ENCODE measurements at places on chromosomes 5 and 9. TPM values are rescaled to one million over a fixed set of nuclear protein-coding genes. Genes with fewer than 3 reads are reported as not detected.
A peak's percentile ranks its signal among the peaks of the same experiment; 100 is the strongest.

- DNase-seq: no peak
Measured at GRCh38 chr5:130231786-130232185, 327.5 kb downstream of the CHSY3 start.

- DNase-seq: no peak
Measured at GRCh38 chr9:38689678-38690077, 30.3 kb downstream of the FAM240B start.

- no peak for DNase-seq
Measured at GRCh38 chr5:89024045-89024444, 141.1 kb upstream of the MEF2C start.

DNA sequence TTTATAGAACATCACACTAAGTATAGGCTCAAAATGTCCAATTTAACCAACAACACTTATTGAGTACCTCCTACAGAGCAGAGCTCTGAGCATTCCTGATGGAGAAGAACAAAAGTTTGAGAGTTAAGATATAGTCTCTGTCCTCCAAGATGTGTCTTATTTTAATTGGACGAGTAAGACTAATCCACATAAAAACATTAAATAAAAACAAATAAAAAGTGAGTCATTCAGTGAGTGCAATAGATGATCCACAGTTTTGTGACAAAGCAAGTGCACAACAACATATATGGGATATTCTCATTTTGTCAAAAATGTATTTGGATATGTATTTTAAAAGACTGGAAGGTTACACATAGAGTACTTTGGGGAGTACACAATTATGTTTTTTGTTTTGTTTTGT lies 277.4 kb downstream of the FBXL17 start:
- no peak for DNase-seq

DNA sequence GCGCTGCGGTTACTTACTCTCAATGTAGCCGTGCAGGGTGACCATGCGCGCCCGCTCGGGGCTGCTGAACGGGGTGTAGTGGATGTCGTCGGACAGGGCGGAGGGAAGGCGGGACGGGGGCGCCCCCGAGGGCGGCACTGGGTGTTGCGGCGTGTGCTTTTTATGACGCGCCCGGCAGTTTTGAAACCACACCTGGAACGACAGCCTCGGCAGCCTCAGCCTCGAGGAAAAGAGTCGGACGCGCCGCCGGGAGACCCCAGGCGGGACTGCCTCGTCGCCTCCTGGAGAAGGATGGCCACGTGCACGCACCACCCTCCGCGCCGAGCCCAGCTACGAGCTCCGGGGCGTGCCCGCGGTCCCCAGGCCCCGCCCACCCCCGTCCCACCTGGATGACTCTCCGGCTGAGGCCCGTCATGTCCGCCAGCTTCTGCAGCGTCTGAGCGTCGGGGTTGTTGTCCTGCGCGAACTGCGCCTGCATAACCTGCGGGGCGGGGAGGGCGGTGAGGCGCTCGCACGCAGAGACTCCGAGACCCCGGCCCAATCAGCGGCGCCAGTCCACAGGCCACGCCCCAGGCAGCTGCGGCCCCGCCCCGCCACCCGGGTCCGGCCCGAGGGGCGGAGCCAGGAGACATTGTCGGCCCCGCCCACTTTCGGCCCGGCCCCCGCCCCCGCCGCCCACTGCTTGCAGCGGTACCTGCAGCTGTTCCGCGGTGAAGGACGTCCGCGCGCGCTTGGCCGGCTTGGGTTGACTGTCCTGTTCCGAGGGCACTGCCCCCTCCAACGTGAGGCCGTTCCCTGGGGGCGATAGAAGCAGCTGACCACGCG lies 15.0 kb downstream of the LHX6 start:
- DNase-seq: peak; percentile 58

- no peak for DNase-seq
Measured at GRCh38 chr9:112059966-112060320, 115.2 kb downstream of the SUSD1 start.

- peak; percentile 47 for DNase-seq
Measured at GRCh38 chr5:146947181-146947941, 68.8 kb upstream of the PPP2R2B start.

DNA sequence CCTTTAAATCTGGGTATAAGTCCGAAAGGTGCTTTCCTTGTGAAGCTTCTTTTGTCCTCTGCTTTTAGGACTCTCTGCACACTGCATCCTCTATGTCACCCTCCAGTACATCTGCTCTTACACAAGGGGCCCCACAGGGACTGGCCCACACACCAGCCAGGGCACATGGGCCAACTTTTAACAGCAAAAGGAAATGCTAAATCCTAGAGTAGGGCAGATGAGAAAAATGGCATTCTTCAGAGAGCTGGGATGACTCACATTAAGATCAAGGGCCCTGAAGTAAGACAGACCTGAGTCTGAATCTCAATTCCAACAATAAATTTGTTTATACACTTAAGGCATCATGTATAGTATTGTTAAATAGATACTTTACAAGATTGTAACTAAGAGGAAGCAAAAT lies 40.3 kb upstream of the CDKN2B start:
- no peak for DNase-seq

- DNase-seq: no peak
Measured at GRCh38 chr5:58056546-58056945, 403.3 kb downstream of the PLK2 start.

DNA sequence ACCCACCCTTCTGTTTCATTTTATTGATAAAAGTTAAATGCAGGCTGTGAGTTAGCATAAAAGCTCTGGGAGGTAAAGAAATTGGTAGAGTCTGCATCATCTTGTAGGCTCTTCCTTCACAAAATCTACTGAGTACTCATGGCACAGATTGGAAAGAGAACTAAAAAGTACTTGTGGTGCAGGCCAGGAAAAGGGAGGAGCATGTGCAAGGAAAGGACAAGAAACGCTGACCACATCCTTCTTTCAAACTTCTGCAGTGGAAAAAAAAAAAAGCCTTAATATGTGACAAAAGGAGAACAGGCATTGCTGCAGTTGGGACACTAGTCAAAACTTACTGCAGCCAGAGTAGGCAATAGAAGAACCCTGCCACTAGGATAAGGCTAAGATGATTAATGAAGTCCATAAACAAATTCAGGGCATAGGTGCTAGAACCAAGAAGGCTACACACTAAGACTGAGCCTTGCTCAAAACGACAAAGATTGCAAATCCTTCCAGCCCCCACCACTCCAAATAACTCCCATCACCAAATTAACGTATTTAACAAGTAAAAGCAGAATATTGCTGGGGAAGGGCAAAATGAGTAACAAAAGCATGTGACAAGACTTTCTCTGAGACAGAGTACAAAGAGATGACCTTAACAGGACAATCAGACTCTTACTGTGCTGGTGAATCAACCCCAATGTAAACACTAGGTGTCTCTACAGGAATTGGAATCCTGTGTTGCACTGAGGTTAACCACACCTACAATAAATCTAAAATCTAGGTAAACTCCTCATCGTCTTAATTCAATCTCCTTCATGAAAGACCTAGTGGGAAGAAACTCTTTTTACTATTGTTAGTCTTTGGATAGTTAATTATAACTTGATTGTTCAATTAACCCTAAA lies 1024.8 kb downstream of the TLE1 start:
- peak; percentile 40 for DNase-seq

DNA sequence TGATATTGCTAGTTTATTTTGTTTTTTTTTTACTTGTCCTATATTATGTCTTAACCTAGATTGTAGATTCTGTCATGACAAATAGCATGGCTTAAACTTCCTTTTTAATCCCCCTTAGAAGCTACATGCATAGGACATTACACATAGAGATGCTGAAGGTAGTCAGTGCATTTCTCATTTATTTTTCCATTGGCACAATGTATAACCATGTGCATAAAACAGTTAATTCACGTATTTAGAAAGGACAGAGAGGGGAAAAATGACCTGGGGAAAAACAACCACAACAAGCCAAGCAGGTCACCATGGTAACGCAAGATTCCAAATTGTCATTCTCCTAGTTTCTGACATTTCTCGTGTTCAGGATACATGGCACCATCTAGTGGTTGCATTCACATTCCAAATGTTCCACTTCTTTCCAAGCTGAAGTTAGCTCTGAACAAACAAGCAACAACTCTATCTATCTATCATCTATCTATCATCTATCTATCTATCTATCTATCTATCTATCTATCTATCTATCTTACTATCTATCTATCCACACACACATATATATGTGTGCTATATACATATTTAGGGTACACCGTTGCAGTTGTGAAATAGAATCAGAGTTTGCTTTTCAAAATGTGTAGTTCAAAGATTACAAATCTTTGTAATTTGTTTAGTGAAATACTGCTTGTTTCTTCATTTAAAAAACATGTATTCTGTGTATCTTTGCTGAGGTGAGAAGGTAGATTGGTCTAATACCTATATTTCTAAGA lies 487.2 kb upstream of the ST8SIA4 start:
- DNase-seq: peak; percentile 54

The ADCY2 gene
- 0.35 TPM for total RNA-seq

The DMGDH gene
- total RNA-seq: not detected

The KIF4B gene
- not detected for total RNA-seq

The RANBP17 gene
- total RNA-seq: 8.4 TPM

The BNIP1 gene
- total RNA-seq: 45.4 TPM

The CDC20B gene
- not detected for total RNA-seq

The NPR3 gene
- total RNA-seq: 0.29 TPM
